ENCODE measurements at places on chromosomes 6 and 20.
A peak's percentile ranks its signal among the peaks of the same experiment; 100 is the strongest.

DNA sequence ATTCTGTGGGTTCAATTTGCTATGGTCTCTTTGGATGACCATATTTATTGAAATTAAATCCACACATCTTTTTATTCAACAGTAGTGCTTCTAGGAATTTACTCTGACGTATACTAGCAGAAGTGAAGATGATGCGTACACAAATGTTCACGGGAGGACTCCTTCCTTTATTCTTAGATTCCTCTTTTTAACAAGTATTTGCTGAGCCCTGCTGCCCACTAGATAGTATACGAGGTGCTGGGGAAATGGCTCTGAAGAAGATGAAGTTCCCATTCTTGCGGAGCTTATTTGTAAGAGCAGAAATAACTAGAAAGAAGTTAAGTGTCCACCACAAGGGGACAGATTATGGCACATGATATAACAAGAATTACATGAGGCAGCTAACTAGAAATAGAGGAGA, 145.2 kb downstream of the DOK5 start:
- no peak for DNase-seq

DNA sequence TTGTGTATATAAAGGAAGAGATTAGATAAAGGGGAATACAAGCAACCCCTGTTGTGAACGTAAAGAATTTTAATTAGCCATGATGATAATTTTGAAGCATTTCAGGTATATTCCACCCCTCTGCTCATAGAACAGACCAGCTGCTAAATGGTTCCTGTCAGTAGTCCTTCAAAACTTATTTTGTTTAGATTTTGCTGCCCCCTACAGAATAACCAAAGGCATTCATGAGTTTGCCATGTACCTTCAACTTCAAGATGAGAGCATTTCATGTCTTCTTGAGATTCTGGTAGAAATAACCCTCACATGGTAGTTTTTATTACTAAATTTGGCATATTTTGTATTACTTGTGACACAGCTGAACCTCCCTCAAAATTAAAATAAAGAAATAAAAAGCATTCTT, 1586.7 kb downstream of the HACE1 start:
- DNase-seq = no peak

- no peak for DNase-seq
These were observed 300.4 kb downstream of the LRFN2 start for GRCh38 chr6:40286721-40287120.

GRCh38 chr20:51385646-51386530, 156.6 kb downstream of the NFATC2 start:
- no peak for DNase-seq

- no peak for DNase-seq
These were observed 23.9 kb upstream of the VSTM2L start for GRCh38 chr20:37878835-37879599.

DNA sequence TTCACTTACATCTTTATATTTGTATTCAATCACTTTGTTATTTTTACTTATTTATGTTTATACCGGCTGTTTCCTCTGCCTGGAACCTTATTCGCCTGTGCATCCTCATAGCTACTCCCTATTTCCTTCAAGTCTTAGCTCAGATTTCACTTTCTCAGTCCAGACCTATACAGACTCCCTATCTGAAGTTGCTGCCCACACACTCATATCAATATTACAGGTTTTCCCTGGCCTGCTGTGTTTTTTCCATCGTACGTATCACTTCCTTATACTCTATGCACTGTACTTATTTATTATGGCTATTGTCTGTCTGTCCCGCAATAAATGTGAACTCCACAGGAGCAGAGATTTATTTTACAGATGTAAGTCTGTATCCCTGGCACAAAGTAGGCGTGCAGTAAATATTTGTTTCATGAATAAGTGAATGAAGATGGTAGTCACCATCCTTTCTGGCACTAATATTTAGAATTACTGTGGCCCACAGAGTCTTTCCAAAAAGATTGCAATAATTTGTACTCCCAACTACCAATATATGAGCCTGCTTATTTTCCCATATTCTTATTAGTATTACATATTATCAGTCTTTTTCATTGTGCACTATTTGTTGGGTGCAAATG, 64.9 kb downstream of the TNFAIP3 start:
- DNase-seq = no peak

DNA sequence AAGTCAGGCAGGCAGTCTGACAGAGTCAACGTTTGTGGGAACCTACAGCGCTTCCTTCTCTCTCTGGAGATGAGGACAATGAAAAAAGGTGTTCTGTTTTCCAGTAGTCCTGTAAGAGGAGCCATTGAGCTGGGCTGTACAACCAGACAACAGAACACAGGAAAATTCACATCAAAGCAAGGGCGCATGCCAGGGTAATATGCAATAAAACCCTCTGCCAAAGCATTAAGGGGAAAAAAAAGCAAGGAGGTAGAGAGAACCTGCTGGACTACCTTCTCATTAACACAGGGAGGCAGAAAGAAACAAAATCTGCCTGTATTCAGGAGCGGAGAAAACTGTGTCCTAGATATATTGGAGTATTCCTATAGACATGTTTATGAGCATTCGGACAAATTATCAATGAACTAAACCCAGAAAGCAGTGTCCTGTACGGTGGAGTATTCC, 1.3 kb downstream of the RNF24 start:
- DNase-seq = no peak

DNA sequence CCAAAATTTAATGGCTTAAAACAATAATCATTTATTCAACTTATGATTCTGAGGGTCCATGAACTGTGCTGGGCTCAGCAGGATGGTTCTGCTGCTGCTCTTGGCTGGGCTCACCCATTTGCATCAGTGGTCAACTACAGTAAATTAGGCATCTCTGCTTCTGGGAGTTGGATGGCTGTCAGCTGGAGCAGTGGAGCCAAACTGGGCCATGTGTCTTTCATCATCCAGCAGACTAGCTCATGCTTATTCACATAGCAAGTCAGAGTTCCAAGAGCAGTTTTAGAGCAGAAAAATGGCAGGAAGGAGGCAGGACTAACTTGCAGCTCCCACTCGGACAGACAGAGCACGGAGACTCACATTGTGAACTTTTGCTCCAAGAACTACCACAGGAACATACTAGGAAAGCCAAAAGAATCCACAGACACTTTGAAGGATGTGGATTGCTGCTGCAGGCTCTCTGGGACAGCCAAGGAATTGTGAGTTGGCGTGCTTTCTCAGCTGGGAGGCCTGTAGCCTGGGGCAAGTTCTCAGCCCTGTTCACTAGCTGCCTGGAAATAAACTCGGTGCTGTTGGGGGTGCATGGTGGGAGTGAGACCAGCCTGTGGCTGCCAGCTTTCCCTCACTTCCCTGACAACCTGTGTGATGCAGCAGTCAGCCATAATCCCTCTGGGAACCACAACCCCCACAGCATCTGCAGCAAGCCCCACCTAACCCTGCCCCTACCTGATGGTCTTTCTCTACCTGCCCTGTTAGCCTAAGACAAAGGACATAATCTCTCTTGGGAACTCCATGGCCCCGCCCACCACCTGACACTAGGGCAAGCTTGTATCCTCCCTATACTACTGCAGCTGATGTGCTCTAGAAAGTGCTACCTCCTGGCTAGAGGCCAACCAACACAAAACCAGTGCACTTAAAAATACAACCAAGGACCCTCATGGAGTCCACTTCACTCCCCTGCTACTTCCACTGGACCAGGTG, 129.0 kb downstream of the JPH2 start:
- DNase-seq = no peak

DNA sequence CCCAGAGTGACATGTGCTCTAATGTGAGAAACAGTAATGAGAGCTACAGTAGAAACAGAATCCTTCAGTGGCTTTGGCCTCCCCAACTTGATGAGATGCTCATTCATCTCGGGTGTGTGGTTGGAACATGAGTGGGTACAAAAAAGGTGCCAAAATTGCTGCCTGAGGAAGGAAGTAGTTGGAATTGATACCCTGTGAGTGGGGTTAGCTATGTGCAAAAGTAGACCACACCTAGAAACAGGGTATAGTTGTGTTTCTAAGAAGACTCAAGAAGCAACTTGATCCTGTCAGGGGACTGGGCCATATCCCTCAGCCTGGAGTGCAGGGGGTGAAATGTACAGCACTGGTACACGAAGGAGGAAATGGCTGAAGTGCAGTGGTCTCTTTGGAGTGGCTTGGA, 206.4 kb upstream of the SUPT3H start:
- DNase-seq = no peak

DNA sequence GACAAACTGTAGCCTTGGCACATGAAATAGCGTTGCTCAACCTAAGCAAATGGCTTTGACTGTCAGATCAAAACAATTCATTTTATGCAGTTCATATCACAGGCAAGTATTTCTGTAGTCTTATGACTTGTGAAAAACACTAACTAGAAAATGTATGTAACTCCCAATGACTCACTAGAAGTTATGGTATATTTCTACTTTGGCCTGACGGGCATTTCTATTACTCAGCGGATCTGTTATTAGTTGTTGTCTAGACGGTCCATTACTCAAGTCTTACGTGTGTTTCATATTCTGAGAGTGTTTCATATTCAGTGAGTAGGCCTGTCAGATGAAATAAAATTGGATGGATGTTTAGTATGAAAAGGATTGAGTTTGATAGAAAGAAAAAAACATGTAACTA, 880.9 kb downstream of the PRIM2 start:
- no peak for DNase-seq

DNA sequence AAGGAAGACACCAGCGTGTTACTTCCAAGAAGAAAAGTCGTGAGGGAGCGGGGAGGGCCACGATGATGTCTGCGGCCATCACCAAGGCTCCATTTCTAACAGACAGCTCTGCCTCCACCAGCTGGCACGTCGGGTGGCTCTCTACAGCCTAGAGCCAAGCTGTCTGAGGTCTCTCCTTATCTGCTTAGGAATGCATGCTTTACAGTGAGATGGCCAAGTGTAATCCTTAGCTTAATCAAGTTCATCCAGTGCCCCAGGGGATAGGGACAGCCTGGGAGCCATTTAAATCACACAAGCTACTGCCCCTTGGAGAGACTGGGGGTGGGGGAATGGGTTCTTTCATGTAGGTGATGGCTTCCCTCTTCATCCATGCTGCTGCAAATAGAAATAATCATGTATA, 213.8 kb upstream of the CST7 start:
- no peak for DNase-seq

DNA sequence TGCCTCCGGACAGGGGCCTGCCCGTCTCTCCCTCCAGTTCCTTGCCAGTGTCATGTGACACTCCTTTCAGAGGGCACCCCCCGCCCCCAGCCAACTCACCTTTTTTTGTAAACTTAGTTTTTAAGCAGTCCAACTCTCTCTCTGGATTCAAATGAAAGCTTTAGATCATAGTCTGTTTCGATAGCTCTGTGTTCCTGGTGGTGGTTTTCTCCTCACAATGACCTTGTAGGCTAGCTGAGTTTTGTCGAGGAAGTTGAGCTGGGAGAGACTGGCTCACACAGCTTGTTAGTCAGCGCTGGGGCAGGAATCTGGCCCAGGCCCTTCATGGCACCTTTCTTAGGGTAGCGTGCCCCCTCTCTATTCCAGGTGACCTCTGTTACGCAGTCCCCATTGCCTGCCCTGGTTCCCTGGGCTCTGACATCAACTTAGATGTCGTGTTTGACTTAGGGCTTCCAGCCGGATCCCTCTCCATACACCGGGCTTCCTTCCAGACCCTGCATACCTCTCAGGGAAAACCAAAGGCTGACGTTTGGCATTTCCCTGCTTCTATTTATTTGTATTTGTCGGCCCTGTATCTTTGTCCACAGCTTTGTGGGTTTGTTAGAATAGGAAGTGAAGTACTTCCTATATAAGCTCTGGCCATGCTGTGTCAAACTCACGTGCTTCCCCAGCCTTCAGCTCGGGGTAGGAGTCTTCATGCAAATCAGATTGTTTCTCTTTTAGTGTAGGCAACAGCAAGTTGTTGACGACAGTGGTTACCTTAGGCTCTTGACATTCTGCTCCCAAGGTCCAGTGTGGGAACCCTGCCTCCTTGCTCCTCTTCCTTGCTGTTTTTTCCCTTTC, 12.7 kb downstream of the IGF2R start:
- DNase-seq = peak; percentile 27

DNA sequence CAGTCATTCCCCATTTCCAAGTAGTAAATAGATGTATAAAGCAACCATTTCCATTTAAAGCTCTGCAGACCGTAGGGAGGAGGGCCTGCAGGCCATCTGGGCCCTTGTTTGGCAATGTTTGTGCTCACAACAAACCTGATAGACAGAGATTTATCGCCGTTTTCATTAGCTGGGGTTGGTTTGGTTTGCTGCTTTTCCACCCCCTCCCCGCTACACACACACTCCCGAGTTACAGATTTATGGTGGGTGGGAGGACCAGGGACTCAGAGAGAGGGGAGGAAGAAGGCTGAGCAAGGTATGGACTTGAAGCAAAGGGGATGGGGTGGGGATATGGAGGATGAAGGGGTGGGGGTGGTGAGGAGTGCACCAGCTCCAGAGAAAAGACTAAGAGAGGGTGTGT, 36.6 kb upstream of the FOXP4 start:
- no peak for DNase-seq

DNA sequence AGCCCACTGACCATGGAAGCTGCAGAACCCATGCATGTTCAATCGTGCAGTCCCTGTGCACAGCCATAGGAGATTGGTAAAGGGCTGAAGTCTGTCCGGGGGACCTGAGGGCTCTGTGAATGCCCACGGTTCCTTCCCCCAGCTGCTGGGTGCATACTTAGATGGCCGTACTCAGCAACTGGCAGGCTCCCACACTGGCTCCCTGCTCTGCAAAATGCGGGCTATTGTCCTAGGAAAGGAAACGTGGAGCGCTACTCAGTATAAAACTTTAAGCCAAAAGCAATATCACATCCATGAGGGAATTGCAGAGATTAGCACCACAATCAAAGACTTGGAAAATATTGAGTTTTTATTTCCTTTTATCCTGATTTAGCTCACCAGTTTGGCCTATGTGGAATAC, 202.0 kb downstream of the WDR27 start:
- no peak for DNase-seq

GRCh38 chr6:139879823-139880356, 505.4 kb upstream of the CITED2 start:
- DNase-seq = no peak

DNA sequence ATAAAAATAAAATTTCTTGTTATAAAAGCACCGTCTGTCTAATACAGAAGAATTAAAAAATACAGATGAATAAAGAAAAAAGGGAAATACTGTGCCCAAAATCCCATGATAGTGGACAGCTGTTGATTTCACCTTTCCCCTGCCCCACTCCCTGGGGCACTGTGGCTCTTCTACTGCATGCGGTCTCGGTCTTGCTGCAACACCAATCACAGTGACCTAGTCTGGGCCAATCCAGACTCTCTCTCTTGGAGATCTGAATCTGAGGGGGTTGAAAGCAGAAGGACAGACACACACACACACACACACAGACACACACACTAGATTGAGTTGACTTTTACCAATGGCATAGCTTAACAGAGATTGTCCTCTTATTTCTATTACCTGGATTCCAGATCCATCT, 70.5 kb upstream of the FYN start:
- DNase-seq = no peak

GRCh38 chr6:42136508-42137193, 5.8 kb downstream of the C6orf132 start:
- DNase-seq = no peak

DNA sequence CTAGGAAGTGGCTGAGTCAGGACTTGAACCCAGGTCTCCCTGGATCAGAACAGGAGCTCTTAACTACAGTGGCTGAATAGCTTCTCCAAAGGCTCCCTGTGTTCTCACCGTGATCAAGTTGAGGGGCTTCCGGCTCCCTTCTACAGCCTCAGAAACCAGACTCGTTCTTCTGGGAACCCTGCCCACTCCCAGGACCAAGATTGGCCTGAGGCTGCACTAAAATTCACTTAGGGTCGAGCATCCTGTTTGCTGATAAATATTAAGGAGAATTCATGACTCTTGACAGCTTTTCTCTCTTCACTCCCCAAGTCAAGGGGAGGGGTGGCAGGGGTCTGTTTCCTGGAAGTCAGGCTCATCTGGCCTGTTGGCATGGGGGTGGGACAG, 44.6 kb upstream of the TTPAL start:
- DNase-seq = no peak

All from stimulated activated CD4-positive, alpha-beta T cell treated with anti-CD3 and anti-CD28 coated beads, Interleukin-1b, Interleukin-23, amount 100 ng/mL, for 4 hours (primary cell).